Activated CD4-positive, alpha-beta T cell treated with anti-CD3 and anti-CD28 coated beads, Interleukin-2, amount 10 ng/mL, durations not matched to agents 24 days and 14 days (primary cell): ENCODE measurements at places on chromosomes 3 and 15. TPM values are rescaled to one million over a fixed set of nuclear protein-coding genes. Genes with fewer than 3 reads are reported as not detected.

Gene GPR160
- total RNA-seq: 3.4 and 3.6 TPM in 2 replicates

Gene NIT2
- 75.5 and 79.2 TPM in 2 replicates for total RNA-seq

Gene GP5
- 0.12 and 0.26 TPM in 2 replicates for total RNA-seq

Gene FMN1
- 0.02 TPM in 1 of 2 replicates, not detected in the other for total RNA-seq

Gene SLC12A8
- 1.1 and 1.2 TPM in 2 replicates for total RNA-seq

Gene MCTP2
- 49.8 and 58.9 TPM in 2 replicates for total RNA-seq

Gene CPLX3
- total RNA-seq: 0.09 TPM in 2 replicates

Gene CASR
- not detected in 2 replicates for total RNA-seq

Gene HYAL3
- 7.1 and 7.3 TPM in 2 replicates for total RNA-seq

Gene DUOXA2
- not detected in 2 replicates for total RNA-seq

Gene DVL3
- 49.0 and 54.5 TPM in 2 replicates for total RNA-seq

Gene CORO2B
- 0.09 and 0.16 TPM in 2 replicates for total RNA-seq

Gene KCNMB3
- 0.19 and 0.70 TPM in 2 replicates for total RNA-seq

Gene PPM1L
- total RNA-seq: 2.7 and 2.9 TPM in 2 replicates

Gene GASK1A
- total RNA-seq: not detected in 2 replicates

Gene ARL13B
- 12.2 and 16.6 TPM in 2 replicates for total RNA-seq

Gene SNTN
- not detected in 2 replicates for total RNA-seq

Gene AP3B2
- not detected in 2 replicates for total RNA-seq

Gene CFAP92
- 0.17 TPM in 1 of 2 replicates, not detected in the other for total RNA-seq

Gene CCRL2
- total RNA-seq: 1.7 and 1.9 TPM in 2 replicates

Gene CPNE9
- total RNA-seq: 0.17 TPM in 1 of 2 replicates, not detected in the other

Gene RRP9
- total RNA-seq: 92.3 and 95.5 TPM in 2 replicates

Gene PRR23C
- not detected in 2 replicates for total RNA-seq

Gene GP9
- total RNA-seq: not detected in 2 replicates

Gene THRB
- not detected in 2 replicates for total RNA-seq

Gene SCG5
- total RNA-seq: 1.5 and 2.2 TPM in 2 replicates

Gene C3orf85
- total RNA-seq: not detected in 2 replicates

Gene FBXW12
- total RNA-seq: 0.14 and 0.28 TPM in 2 replicates

Gene MAGI1
- 2.0 and 2.2 TPM in 2 replicates for total RNA-seq

Gene KCNH8
- not detected in 2 replicates for total RNA-seq

Gene MST1R
- 1.0 and 1.5 TPM in 2 replicates for total RNA-seq

Gene ROPN1
- not detected in 2 replicates for total RNA-seq

Gene C3orf20
- 0.19 and 0.28 TPM in 2 replicates for total RNA-seq

Gene POLQ
- 30.3 and 31.0 TPM in 2 replicates for total RNA-seq

Gene ISY1
- total RNA-seq: 73.8 and 83.7 TPM in 2 replicates

Gene CD86
- total RNA-seq: 1.4 TPM in 2 replicates

Gene RYR3
- total RNA-seq: not detected in 2 replicates

Gene CDHR4
- not detected in 2 replicates for total RNA-seq

Gene PARP3
- 17.0 and 17.5 TPM in 2 replicates for total RNA-seq

Gene HDC
- total RNA-seq: 2.7 and 3.1 TPM in 2 replicates
